Glutamatergic neuron (in vitro differentiated cells): ENCODE measurements at places on chromosomes 4 and X.
A peak's percentile ranks its signal among the peaks of the same experiment; 100 is the strongest.

DNA sequence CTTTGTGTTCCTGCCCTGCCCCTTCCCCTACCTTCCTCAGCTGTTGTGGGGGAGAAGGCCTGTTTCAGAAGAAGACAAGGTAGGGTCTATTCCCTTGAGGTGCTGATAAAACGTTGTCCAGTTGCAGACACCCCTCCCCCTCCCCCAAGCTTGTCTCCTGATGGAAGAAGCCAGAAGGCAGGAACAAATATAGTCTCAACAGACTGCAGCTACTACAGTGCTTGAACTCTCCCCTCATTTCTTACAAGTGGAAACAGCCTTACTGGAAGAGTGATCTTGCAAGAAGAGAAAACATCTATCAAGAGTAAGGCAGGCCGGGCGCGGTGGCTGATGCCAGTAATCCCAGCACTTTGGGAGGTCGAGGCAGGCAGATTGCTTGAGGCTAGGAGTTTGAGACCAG lies 11.0 kb upstream of the MAP7D3 start:
- DNase-seq: peak; percentile 14

GRCh38 chrX:37896511-37896890 lies 49.1 kb upstream of the DYNLT3 start:
- no peak for DNase-seq

- DNase-seq: no peak
Measured at GRCh38 chrX:120380699-120381098, 18.8 kb downstream of the ATP1B4 start.

DNA sequence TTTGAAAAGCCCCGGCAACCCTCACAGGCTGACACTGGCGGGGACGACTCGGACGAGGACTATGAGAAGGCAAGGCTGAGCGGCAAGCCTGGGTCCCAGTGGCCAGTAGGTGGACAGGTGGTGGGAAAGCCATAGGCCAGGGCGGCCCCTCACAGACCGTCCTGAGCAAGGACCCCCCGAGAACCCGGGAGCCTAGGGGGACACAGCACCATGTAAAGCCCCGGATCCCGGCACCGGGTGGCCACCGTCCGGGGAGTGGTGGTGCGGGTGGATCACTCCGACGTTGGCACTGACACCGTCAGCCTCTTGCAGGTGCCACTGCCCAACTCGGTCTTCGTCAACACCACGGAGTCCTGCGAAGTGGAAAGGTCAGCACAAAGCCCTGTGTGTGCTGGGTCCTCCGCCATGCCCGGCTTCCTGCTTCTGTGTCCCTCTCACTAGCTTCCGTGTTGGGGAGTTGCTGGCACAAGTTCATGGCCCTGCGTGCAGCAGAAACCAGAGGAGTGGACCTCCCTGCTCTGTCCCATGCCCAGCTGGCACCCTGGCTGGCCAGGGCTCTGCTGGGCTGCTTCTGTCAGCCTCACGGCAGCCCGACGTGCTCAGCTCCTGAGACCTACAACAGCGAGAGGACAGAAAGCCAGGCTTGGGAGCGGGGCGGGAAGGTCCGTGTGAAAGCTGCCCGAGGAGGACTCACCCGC lies 11.9 kb upstream of the ADD1 start:
- DNase-seq: no peak

DNA sequence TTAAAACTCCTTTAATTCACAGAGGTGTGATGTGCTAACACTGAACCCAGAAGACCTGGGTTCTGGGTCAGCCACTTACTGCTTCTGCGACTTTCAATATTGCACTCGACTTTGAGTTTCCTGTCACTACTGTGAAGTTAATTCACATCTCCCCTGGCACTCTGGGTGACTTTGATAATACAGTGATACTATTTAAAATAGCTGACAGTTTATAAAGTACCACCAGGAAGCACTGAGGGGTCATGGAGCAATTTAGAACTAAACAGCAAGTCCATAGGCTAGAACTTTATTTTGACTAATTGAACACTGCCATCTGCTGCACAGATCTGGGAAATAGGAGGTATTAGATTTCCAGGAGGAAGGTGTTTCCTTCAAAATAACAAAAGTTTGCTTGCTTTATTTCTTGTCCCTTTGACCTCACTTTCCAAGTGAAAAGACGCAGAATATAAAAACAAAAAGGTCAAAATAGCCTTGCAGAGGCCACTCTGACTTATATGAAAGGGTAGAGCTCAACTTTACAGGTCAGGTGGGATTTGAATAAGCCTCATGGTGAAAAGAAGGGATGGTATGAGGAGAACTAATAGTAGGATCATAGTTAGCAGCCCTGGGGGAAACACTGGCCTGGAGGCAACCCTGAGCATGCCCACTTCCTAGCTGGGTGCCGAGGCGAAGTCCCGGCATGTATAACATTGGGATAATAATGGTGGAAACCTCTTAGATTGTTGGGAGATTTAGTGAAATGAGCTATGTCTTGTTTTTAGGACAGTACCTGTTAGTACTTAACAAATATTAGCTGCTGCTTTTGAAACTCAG lies 53.4 kb downstream of the ZNF518B start:
- DNase-seq: no peak
